ENCODE measurements at places on chromosomes 4 and X.

DNA sequence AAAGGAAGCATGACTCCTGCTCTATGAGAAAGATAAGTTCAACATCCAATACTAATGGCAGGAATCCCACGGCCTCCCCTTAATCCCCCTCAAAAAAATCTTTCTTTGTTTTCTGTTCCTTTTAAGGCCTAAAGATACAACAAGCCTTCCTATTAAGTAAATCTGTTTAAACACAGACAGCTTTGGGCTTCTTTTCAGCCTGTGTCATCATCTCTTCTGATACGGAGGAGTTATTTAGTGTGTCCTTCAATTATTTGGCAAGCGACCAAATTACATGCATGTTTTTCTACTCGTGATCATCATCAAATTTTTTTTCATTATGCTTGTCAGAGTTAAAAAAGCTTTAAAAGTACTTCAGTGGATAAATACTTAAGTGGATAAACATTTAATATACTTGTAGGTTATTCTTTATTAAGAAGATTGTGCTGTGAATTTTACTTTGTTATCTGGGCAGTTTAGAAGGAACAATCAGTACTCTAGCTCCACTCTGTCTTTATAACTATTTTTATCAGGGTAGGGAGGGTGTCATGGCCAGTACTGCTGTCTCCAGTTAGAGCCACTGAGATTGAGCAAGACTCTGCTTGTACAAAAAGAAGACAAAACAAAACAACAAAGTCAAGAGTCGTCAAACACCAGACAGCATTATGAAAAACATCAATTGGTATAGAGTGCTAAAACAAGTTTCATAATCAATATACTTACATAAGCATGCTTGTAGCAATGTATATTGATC, 210.7 kb downstream of the PRR32 start:
- DNase-seq, result no peak

DNA sequence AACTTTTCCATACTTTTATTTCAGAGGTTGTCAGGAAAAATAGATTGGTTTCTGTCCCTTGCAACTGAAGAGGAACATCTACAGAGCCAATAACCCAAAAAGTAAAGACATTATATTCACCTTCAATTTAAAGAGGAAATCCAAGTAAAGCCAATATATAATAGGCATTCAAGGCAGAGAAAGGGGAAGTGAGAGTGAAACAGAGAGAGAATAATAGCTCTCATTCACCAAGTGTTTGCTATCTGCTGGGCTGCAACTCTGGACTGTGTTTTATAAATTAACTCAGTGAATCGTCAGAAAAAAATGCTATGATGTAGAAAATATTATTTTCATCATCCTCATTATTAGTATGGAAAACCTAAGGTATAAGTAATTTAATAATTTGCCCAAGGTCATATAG, 448.5 kb downstream of the TRAM1L1 start:
- DNase-seq, result no peak

DNA sequence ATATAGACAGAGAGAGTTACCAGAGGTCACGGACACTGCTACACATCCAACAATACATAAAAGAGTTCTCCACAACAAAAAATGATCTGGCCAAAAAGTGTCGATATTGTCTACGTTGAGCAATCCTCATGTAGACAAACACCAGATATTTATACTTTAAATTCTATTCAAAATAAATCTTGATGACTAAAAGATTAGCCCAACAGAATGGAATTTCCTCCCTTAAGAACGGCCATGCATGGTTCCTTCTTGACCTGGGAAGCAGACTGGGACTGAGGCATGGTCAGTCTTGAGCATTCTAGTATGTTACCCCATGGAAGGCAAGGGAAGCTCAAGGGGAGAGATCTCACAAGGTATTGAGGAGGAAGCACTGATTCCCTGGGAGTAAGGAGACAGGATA, 43.5 kb downstream of the LHFPL1 start:
- no peak for DNase-seq

- no peak for DNase-seq
Observed at GRCh38 chr4:20426028-20426427, 174.3 kb downstream of the SLIT2 start.

GRCh38 chrX:16826207-16826606, 39.9 kb downstream of the TXLNG start:
- no peak for DNase-seq

DNA sequence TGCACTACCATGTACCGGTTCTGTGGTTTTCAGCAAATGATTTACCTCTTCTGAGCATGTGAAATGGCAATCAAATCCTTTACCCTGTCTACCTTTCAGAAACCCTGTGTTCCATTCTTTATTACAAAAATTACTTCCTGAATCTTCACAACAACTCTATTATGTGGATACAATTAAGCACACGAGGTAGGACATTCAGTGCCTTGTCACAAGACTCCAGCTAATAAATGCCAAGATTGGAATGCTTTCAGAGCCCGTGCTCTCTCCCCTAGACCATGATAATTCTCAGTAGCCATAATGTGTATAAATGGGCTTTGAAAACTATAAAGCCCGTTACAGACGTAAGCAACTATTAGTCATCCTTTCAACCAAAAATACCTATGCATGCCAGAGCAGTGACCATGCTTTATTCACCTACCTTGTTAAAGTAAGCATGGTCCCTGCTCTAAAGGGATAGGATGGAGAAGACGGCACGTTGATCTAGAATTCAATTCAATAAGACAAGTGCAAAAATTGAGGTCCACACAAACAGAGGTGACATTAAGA, 2.4 kb downstream of the RXFP1 start:
- no peak for DNase-seq

DNA sequence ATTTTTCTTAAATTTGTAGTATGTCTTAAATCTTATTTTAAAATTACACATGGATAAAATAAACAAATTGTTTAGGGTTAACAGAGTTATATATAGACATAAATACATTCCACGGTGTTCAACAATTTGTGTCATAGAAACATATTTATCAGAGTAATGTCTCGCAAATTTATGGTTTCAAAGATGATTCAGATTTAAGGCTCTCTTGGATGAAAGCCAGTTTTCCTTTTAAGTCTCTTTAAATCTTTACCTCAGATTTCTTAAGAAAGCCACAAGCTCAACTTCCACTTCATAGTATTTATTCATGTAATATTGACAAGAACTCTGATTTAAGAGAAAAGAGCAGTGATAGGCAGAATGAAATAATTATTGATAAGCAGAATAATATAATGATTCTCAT, 1254.8 kb upstream of the ADGRL3 start:
- DNase-seq, result no peak

- DNase-seq, result no peak
Observed at GRCh38 chrX:46788902-46789301, 30.0 kb upstream of the SLC9A7 start.

- DNase-seq, result no peak
Observed at GRCh38 chrX:100407784-100408712, 2.0 kb downstream of the PCDH19 start.

GRCh38 chr4:104352211-104352610, 142.5 kb downstream of the CXXC4 start:
- DNase-seq, result no peak

DNA sequence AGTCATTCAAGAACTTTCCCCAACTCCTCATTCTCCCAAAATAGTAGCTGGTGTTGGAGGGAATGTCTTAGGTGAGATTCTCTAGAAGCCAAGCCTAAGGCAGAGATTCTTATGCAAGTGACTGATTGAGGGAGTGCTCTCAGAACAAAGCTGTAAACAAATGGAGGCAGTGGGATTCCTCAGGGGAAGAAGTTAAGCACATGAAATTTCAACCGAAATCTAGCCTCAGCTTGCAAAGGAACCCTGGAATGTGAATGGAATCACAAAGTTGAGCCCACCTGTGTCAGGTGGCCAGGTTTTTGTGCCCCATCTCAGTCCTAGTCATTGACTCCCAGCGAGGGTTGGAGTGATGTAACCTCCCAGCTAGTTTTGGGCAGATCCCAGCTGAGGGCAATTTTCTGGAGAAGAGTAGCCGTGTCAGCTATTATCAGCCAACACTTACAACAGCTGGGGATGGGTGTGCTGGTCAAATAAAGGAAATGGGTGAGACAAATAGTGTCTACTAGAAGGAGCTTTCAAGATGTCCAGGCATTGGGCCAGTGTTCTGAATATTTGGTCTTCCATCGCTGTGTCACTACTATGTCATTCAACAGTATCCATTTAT, 29.7 kb upstream of the FGF2 start:
- no peak for DNase-seq

DNA sequence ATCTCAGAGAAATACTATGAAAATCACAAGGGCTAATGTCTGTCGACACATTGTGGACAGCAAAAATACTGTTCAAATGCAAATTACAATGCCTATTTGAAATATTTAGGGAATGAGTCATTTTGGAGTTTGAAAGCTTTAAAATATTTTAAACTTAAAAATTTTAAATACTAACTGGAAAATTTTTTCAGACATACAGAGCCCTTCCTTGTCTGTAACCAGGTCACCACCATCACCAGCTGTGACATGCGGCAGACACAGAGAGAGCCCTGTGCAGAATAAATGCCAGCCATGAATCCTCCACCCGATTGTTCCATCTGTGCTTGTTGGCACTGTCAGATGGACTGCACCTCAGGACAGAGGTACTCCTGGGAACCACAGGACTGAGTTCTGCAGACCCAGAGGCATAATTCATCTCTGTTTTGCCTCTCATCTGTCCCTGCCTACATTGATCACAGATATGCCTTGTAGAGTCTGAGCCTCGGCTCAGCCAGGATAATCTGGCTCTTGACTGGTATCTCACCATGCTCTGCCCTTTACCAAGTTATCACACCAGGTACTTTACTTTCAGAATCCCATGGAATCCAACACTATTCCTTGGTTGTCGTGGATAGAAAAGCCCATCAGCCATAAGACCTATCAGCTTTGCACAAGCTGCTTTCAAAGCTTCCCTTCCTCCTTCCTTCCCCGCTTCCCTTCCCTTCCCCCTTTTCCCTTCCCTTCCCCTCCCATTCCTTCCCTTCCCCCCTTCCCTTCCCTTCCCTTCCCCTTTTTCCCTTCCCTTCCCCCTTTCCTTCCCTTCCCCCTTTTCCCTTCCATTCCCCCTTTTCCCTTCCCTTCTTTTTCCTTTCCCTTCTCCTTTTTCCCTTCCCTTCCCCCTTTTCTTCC, 67.2 kb downstream of the TBC1D9 start:
- no peak for DNase-seq

- no peak for DNase-seq
Observed at GRCh38 chr4:163556650-163557391, 62.3 kb downstream of the TMA16 start.

GRCh38 chr4:135269125-135269890, 1067.7 kb upstream of the PABPC4L start:
- no peak for DNase-seq

GRCh38 chrX:7163146-7163677, 15.3 kb upstream of the PUDP start:
- DNase-seq, result no peak

GRCh38 chr4:183147983-183148382, 48.9 kb downstream of the WWC2 start:
- no peak for DNase-seq

DNA sequence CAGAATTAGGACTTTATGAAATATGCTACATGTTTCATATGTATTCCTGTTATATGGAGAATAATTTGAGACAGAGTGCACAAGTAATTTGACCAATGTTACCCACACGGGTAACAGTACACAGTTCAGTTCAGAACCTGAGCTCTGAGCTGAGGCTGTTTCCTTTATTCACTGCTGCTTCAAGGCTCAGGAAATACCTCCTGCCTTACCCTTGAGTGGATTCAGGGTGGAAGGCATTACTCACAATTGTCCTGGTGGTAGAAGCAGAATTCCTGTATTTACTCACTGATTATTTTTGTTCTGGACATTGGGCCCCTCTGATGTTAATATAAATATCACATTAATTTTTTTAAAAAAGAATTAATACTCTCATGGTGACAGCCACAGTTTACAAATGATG, 73.5 kb upstream of the CAMK2D start:
- no peak for DNase-seq

GRCh38 chrX:154125391-154126040, 18.5 kb upstream of the OPN1LW start:
- DNase-seq, result no peak

Measured in stimulated activated CD8-positive, alpha-beta memory T cell treated with anti-CD3 and anti-CD28 coated beads, Interleukin-7, amount 100 ng/mL, for 1 hour (primary cell).